Osteocyte (in vitro differentiated cells): ENCODE measurements at places on chromosomes 2 and 18. TPM values are rescaled to one million over a fixed set of nuclear protein-coding genes. Genes with fewer than 3 reads are reported as not detected.
A peak's percentile ranks its signal among the peaks of the same experiment; 100 is the strongest.

The DUSP2 gene
- 0.68 and 0.78 TPM in 2 replicates for total RNA-seq

DNA sequence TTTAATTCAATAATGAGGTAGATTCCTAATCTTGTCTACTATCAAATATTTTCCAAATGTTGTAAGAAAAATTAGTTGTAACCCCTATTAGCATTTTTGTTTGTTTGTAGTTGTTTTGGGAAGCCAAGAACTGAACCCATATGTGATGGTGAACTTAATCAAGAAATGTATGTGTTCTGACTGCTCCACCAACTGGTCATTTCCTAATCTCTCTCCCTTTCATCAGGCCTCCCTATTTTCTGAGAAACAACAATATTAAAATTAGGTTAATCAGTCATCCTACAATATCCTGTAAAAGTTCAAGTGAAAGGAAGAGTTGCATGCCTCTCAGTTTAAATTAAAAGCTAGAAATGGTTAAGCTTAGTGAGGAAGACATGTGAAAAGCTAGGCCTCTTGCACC, 504.0 kb downstream of the EPHA4 start:
- DNase-seq: no peak

DNA sequence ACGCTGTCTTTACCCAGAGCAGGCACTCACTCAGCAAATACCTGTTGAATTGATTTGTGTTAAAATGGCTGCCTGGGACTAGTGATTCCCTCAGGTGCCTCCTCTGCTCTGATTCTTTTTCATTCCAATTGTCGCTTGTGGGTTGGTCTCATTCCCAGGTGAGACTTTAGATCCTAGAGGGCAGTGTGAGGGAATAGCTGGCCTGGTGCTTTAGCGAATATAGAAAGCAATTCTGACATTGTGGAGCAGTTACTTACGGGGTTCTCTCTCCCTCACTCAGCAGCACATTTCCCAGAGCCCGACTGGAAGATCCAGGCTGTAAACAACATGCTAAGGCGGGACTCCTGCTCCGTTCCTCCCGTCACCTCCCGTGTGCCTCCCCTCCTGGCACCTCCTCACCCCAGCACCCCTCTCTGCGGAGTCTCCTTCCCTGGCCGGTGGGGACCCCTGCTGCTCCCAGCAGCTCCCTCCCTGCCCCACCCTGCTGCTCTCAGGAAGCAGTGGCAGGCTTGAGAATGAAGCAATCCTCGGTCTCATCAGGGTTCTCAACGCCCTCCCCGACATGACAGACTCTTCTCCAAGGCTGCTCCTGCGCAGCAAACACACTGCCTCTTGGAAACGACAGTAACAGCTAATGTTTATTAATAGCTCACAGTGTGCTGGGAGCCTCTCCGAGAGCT, 26.9 kb downstream of the CELF4 start:
- DNase-seq: no peak

GRCh38 chr2:74908748-74909444, 49.5 kb upstream of the POLE4 start:
- peak; percentile 64 for DNase-seq

GRCh38 chr2:80737047-80737446, 432.5 kb upstream of the LRRTM1 start:
- DNase-seq: no peak

GRCh38 chr2:120482334-120482733, 136.4 kb downstream of the INHBB start:
- no peak for DNase-seq

- DNase-seq: no peak
These were observed 95.7 kb upstream of the LINC00305 start for GRCh38 chr18:64244571-64244970.

- no peak for DNase-seq
These were observed 8.2 kb upstream of the RBM44 start for GRCh38 chr2:237790353-237790752.

GRCh38 chr2:85506768-85507181, 32.2 kb upstream of the MAT2A start:
- no peak for DNase-seq

The DNER gene
- 0.13 and 0.19 TPM in 2 replicates for total RNA-seq

- no peak for DNase-seq
These were observed 30.2 kb upstream of the FAM124B start for GRCh38 chr2:224432003-224432579.

The STEAP3 gene
- total RNA-seq: 19.3 and 22.7 TPM in 2 replicates

The LINC00305 gene
- not detected in 2 replicates for total RNA-seq
